CD14-positive monocyte (primary cell): ENCODE measurements at places on chromosomes 5 and 9. TPM values are rescaled to one million over a fixed set of nuclear protein-coding genes. Genes with fewer than 3 reads are reported as not detected.
A peak's percentile ranks its signal among the peaks of the same experiment; 100 is the strongest.

DCAF12 gene
- 14.6 TPM for polyA plus RNA-seq

GRCh38 chr9:6229619-6230018 is 14.0 kb downstream of the IL33 start:
- DNase-seq, result no peak

GRCh38 chr5:103003872-103004271 is 116.1 kb downstream of the GIN1 start:
- DNase-seq, result no peak

GRCh38 chr9:127611603-127611898 is 526 bp upstream of the STXBP1 start:
- no peak for DNase-seq

- DNase-seq, result no peak
These were observed 63.5 kb downstream of the UBE2R2 start for GRCh38 chr9:33880211-33881089.

DNA sequence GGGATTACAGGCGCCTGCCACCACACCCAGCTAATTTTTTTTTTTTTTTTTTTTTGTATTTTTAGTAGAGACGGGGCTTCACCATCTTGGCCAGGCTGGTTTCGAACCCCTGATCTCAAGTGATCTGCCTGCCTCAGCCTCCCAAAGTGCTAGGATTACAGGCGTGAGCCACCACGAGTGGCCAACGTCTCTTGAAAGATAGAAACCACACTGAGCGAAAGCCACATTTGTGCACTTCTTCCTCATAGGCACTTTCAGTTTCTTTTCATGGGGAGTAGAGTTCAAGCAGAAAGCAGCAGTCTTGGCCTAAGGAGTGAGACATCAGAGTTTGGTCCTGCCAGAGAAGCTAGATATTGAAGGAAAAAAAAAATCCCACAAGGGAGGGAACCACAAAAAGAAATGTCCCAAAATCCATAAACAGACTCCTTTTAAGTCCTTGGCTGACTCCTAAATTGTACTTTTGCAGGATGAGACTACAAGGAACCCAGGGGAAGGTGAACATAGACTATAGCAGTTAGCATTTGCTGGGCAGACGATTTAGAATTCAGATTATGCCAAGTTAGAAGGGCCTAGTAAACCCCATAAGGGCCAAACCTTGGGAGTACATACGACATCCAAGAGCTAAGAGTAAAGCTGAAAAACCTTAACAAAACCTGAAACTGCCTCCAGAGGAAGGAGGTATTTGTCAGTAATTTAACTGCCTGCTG is 43.9 kb upstream of the GLIPR2 start:
- peak; percentile 51 for DNase-seq

ROPN1L gene
- polyA plus RNA-seq, result 1.1 and 1.5 TPM in 2 replicates

DNA sequence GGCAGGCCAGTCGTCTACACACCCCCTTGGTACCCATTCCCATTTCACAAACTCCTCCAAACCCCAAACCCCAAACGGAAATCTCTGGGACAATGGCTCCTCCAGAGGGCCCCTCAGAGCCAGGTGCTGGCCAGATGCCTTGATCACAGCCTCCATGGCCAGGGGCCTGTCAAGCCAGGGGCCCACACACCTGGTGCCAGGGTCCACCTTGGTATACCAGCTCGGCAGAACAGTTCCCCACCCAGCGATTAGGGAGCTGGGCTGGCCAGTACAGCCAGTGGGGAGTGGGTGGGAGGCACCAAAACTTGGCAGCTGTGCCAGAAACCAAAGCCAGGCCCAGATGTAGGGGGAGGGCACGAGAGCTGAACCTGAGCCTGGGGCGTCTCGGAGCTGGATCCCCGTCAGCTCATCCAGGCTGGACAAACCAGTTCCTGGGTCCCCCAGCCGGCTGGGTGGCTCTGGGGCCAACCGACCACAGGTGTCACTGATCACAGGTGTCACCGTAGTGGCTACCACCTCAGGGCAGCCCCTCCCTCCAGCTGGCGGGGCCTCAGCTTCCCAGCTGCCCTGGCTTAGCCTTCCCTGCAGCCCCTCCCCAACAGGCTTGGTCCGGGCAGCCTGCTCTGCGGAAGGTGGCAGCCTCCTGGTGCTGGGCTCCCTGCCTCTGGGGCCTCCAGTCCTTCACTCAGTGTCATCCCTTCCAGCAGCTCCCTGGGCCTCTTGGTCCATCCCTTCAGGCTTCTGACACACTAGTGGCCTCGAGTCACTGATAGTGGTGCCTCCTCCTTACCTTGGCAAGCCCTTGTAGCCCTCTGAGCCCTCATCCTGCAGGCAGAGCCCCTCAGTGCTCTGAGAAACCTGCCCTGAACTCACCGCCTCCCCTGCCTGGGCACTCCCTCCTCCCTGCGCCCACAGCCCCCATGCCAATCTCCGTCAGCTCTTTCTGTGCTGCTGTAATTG is 6.6 kb upstream of the RMND5B start:
- no peak for DNase-seq

LIFR gene
- polyA plus RNA-seq, result not detected in 2 replicates

DNA sequence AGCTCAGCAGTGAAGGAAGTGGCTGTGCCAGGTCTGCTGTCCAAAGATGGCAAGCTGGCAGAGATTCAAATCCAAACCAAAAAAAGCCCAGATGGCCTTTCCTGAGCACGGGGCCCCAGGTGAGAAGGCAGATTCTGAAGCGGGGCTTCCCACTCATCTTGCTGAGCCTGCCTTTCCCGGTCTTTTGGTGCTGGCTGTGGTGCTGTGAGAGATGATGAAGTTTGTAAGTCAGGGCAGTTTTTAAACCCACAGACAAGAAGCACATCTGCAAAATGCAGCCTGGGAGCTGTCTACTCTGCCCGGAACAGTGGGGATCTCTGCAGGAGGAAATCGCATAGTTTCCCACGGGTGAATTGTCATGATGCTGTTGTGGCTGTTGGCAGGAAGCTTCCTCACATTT is 85.0 kb upstream of the IRX4 start:
- DNase-seq, result no peak

DNA sequence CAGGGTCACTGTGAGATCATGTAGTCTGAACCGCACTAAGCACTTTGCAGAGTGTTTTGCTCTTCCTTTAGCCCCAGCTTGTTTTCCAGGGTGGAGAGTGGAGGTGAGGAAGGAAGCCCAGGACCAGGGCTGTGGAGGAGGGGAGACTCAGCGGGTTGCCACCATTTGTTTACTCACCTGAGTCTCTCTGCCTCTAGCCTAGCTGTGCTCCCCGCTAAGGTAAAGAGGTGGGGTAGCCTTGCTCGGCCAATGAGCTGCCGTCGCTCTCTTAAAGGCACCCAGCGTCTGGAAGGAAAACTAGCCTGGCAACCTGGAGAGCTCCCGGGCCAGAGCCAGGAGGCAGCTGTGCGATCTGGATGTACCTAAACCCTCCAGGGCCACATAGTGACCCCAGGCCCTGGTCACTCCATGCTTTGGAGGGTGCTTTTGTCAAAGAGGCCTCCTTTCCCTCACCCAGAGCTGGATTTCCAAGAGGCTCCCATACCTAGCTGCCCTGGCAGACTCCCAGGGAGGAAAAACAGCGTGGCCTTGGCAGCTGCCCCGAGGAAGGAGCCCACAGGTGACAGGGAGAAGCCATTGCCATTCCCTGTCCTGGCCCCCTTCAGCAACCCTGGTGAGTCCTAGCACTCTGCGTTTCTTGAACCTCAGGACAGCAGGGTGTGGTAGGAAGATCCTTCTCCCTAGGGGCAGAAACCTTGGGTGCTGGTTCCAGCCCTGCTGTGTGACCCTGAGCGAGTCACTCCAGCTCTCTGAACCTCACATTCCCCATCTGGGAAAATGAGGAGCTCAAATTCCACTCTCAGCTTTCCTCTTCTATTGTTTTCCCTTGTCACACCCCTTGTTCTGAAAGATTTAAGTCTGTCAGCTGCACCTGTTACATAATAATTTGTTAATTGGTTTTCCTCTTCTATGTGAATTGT is 42.4 kb upstream of the LARP1 start:
- no peak for DNase-seq

DNA sequence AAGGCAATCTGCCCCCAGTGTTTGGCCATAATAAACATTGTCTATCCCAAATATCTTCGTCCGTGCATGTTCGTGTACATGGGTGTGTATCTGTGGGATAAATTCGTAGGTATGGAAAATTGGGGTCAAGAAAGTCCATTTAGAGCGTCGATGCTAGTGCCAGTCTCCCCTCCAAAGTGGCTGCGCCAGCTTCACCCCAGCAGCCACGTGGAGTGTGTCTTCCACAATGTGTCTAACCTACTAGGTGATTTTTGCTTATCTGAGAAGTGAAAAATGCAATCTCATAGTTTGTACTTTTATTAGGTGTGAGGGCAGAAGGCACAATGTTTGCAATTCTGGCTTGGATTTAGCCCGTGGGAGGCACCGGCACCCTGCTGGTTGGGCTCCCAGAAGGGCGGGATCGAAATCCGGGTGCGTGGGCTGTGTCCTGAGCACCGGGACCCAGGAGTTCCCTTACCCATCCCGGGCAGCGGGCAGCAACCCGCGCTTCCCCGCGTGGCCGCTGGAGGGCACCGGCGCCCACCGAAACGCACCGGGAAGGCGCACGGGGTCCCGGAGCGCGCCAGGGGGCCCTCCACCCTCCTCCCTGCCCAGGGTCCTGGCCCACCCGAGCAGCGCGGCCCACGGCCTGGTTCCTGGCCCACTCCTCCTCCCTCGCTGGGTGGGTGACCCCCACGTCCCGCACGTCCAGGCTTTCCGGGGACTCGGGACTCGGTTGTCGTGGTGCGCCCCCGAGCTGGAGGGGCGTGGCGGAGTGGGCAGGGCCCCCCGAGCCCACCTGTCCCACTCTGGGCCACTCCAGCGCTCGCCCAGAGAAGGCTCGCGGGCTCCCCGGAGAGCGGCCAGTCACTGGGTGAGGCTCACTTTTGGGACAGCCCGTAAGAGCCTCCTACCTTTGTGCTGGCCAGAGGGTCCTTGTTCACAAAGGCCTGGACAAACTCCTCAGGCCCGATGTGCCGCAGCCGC is 55.4 kb upstream of the RNF130 start:
- DNase-seq, result peak; percentile 20

DNA sequence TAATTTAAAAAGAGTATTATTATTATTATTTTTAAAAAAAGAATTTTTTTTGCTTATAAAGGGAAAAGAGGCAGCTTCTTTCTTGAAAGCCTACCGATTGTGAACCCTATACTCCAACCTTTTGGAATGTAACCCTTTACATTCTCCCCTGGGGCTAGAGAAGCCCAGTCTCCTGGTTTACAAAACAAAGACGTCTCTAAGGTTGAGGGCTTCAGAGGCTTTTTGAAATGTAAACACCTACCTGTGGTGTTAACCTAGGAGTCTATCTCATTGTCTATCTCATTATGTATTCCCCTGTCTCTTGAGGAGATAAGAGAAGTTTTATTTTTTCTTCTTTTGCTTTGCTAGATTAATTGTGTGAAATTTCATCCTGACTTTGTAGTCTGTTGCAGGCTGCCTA is 4.7 kb downstream of the TNFSF8 start:
- DNase-seq, result no peak

CPEB4 gene
- polyA plus RNA-seq, result 10.7 TPM

RELL2 gene
- 1.3 TPM for polyA plus RNA-seq

DNA sequence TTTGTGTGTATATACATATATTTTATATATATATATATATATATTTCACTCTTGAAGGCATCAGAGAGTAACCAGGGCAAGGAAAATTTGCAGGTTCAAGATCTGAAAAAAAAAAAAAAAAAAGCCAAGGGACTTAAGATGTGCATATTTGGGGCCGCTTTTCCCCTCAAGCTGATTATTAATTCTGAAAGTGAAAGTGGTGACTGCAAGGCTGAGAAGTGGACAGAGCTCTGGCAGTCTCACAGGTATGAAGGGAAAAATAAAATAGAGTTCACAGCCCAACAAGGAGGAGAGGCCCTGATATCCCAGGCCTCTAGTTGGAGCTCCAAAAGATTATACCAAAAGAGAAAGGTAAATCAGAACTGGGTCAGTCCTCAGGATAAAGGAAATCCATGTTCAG is 234.4 kb upstream of the GAS1 start:
- DNase-seq, result no peak

DNA sequence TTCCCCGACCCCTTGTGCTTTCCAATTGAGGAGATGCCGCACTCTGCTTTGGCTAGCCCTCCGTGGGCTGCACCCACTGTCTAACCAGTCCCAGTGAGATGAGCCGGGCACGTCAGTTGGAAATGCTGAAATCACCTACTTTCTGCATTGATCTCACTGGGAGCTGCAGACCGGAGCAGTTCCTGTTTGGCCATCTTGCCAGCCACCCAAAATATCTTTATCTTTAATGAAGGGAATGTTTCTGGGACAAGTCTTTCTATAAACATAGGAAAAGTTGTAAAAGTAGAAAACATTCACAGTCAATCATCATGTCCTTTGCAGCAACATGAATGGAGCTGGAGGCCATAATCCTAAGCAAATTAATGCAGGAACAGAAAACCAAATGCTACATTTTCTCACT is 147.6 kb downstream of the RPS23 start:
- DNase-seq, result no peak

AGPAT2 gene
- polyA plus RNA-seq, result 80.1 and 110 TPM in 2 replicates

COL15A1 gene
- 0.14 TPM for polyA plus RNA-seq

GPR151 gene
- polyA plus RNA-seq, result not detected in 2 replicates

GRCh38 chr5:1733369-1733768 is 66.3 kb downstream of the MRPL36 start:
- no peak for DNase-seq

GRCh38 chr5:133404724-133405123 is 207.6 kb downstream of the FSTL4 start:
- no peak for DNase-seq
